ENCODE measurements at places on chromosomes 5 and 9.
A peak's percentile ranks its signal among the peaks of the same experiment; 100 is the strongest.

DNA sequence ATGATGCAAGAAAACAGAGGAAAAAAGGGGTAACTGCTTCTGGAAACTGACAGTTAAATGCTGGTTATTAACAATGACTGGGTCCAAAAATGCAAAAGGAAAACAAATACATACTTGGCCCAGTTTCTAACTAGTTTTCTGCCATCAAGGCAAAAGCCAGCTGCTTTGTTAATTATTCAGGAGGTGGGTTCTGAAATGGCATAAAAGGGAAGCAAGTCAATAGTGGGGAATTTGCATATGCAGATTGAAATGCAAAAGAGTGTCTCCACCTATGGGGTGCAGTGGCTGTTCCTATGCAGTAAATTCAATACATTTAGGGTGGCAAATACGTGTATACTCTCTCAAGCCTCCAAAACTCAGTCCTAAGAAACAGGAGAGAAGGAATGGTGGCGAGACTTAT is 33.4 kb downstream of the BARHL1 start:
- no peak overlapping the region for H3K4me3 ChIP-seq
- H3K36me3 ChIP-seq = no peaks in the 10 kb centered on the region
- no peak overlapping the region for H3K27ac ChIP-seq

- no peaks in the 10 kb centered on the region for H3K4me1 ChIP-seq
- peak overlapping the region; percentile 99 for H3K27ac ChIP-seq
Observed at GRCh38 chr5:43485406-43485805, 1.7 kb upstream of the TMEM267 start.

- no peaks in the 10 kb centered on the region for H3K27me3 ChIP-seq
- peaks cover 4% of the 10 kb centered on the region for H3K4me1 ChIP-seq
Observed at GRCh38 chr5:74954919-74955318, 88.7 kb upstream of the FAM169A start.

DNA sequence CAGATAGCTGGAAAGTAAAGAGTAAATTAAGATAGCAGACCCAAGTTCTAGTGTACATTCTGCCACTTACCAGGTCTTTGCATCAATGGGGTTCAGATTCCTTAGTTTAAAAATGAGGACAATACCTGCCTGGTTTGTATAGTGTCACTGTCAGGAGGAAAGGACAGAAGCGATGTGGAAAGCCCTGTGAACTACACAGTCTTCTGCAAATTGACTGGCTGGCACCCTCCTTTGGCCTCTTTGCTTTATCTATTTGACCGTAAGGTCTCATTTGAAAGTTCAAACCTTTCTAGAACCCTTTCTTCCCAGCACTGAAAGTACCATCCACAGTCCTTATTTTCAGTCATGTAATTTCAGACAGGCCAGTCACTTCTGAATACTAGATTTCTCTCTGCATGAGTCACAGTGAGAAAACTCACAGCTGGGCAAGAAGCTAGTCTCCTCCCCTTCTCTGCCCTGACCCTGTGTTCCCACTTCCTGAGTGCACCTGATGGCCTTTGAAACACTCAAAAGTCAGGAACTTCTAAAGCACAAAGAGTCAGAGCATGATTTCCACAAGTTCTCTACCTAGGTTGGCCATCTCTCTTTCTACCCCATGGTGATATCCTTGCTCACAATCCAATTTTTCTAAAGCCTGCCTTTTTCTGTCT is 91.3 kb upstream of the RASEF start:
- H3K27ac ChIP-seq = peak overlapping the region; percentile 18
- H3K27me3 ChIP-seq = no peaks in the 10 kb centered on the region
- H3K4me3 ChIP-seq = no peak overlapping the region
- no peaks in the 10 kb centered on the region for H3K4me1 ChIP-seq
- H3K36me3 ChIP-seq = no peaks in the 10 kb centered on the region
- no peak for DNase-seq

GRCh38 chr9:129688285-129689043 is 23.0 kb downstream of the PRRX2 start:
- no peaks in the 10 kb centered on the region for H3K36me3 ChIP-seq
- no peak overlapping the region for H3K27ac ChIP-seq
- H3K4me1 ChIP-seq = no peaks in the 10 kb centered on the region
- no peak overlapping the region for H3K4me3 ChIP-seq
